H1 (cell line): ENCODE measurements at places on chromosomes 7 and 10. TPM values are rescaled to one million over a fixed set of nuclear protein-coding genes. Genes with fewer than 3 reads are reported as not detected.

DNA sequence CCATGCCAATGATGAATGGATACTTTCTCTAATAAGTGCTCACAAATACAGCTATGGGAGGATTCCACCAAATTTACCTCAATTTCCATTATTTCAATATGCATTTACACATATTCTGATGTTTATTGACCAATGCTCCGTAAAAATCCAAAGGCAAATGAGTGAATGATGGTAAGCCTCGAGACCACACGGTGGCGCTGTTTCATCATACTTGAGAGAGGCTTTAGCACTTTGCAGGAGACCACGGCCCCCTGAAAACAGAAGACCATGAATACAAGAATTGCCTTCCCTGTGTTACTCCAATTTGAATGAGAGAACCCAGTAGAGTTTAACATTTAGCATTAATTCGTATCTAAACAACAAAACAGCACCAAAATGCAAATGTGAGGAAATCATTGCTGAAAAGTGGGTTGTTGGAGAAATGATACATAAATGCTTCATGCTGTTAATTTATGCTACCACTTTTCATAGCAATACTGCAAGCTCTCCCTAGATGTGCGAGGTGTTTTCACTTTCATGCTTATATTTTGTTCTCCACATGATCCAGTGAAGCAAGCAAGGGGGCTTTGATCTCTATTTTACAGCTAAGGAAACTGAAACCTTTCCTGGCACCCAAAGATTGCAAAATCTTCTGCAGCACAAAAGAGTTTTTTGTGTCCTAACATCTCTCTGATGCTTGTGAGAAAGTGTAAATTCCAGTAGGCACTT, 35.4 kb downstream of the TRIL start:
- H3K36me3 ChIP-seq, result no peaks in the 10 kb centered on the region
- peak; percentile 74 for DNase-seq
- no peak overlapping the region for H3K4me3 ChIP-seq
- H3K4me1 ChIP-seq, result no peaks in the 10 kb centered on the region

DNA sequence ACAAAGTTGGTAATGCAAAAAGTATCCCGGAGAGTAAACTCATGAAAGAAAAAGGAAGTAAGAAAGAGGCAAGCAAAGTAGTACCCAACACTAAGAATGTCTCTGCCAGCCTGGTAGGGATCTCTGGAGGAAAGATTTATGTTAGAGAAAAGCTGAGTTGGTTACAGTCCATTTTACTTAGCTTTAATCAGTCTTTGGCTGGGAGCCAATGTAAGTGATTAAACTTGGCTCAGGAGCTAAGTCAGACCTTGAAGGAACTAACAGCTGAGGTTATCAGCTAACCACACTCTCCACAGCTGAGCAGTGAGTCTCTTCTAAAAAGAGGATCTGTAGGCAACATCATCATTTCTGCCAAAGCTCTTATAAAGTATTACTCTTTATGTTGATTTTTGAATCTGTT, 148.0 kb downstream of the ANKRD7 start:
- DNase-seq, result no peak
- no peaks in the 10 kb centered on the region for H3K4me1 ChIP-seq
- no peak overlapping the region for H3K4me3 ChIP-seq
- no peaks in the 10 kb centered on the region for H3K27me3 ChIP-seq
- H3K36me3 ChIP-seq, result no peaks in the 10 kb centered on the region

GRCh38 chr7:74258639-74259038, 4.4 kb upstream of the RFC2 start:
- no peak for DNase-seq
- no peak overlapping the region for H3K4me3 ChIP-seq
- no peaks in the 10 kb centered on the region for H3K4me1 ChIP-seq

The IQUB gene
- total RNA-seq, result 0.82 and 0.96 TPM in 2 replicates

The DPP6 gene
- total RNA-seq, result 6.8 and 8.5 TPM in 2 replicates
